ENCODE measurements at places on chromosomes 5 and 9. TPM values are rescaled to one million over a fixed set of nuclear protein-coding genes. Genes with fewer than 3 reads are reported as not detected.
A peak's percentile ranks its signal among the peaks of the same experiment; 100 is the strongest.

Gene SOX30
- 0.96 TPM for polyA plus RNA-seq

Gene GRIN1
- polyA plus RNA-seq = 0.79 TPM

Gene SNX18
- 11.7 TPM for polyA plus RNA-seq

Gene ERAP2
- polyA plus RNA-seq = 7.4 TPM

Gene CDKN2B
- polyA plus RNA-seq = 15.4 TPM

Gene MYMK
- not detected for polyA plus RNA-seq

Gene RASA1
- 30.5 TPM for polyA plus RNA-seq

Gene SOWAHA
- polyA plus RNA-seq = 25.6 TPM

DNA sequence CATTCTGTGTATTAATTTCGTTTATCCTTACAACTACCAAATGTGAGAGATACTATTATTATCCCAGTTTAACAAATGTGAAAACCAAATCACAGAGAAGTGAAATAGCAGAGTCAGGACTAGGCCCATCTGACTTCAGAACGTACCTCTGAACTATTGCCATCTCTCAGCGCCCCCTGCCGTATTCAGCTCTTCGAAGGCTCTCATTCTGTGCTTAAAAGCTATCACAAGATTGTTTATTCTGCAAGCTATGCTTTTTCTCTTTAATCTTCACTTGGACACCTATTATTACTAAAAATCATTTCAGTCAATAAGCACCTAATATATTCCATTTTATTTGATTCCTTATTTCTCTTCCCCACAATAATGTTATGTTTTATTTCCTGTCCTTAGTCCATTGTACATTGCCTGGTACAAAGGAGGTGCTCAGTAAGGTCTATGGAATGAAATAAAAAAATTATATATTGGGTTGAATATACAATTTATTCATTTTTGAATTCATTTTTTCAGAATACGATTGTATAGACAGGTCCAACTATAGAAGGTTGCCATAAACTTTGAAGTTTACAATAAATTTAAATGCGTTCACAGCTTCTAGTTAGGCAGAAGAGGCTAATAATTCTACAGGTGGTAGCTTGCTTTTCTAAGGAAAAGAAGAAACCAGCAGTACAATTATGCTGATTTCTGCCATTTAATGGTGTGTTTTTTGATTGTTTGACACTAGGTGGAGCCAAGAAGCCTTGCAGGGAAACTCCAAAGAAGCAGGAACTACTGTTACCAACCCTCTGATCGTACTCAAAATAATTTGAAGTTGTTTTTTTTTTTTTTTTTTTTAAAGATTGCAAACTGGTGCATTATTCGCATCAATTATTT, 202.2 kb upstream of the DMRTA1 start:
- DNase-seq = peak; percentile 48

- no peak for DNase-seq
Measured at GRCh38 chr5:14382640-14383039, 199.0 kb upstream of the OTULINL start.

DNA sequence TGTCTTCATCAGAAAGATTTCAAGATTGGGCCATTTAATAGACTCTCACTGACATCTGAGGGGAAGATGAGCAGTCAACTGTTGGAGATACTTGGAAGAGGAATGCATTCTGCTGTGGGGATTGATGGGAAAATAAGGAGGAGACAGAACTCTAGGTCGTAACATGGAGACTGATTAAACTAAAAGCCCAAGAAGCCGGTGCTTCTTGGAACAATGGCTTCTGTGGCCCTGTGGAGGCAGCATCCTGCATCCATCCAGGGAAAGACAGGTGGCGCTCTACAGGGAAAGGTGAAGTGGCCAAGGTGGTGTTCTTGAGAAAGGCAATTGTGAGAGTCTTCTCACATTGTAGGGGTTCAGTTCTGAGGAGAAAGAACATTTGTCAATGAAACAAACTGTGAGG, 31.3 kb downstream of the ZFAND5 start:
- DNase-seq = no peak

GRCh38 chr9:96021551-96022444, 146.3 kb downstream of the ERCC6L2 start:
- peak; percentile 37 for DNase-seq

DNA sequence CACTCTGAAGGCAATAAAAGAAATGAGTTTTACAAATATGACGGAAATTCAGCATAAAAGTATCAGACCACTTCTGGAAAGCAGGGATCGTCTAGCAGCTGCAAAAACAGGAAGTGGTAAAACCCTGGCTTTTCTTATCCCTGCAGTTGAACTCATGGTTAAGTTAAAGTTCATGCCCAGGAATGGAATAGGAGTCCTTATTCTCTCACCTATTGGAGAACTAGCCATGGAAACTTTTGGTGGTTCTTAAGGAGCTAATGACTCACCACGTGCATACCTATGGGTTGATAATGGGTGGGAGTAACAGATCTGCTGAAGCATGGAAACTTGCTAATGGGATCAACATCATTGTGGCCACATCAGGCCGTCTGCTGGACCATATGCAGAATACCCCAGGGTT, 93.5 kb upstream of the RGMB start:
- DNase-seq = no peak

DNA sequence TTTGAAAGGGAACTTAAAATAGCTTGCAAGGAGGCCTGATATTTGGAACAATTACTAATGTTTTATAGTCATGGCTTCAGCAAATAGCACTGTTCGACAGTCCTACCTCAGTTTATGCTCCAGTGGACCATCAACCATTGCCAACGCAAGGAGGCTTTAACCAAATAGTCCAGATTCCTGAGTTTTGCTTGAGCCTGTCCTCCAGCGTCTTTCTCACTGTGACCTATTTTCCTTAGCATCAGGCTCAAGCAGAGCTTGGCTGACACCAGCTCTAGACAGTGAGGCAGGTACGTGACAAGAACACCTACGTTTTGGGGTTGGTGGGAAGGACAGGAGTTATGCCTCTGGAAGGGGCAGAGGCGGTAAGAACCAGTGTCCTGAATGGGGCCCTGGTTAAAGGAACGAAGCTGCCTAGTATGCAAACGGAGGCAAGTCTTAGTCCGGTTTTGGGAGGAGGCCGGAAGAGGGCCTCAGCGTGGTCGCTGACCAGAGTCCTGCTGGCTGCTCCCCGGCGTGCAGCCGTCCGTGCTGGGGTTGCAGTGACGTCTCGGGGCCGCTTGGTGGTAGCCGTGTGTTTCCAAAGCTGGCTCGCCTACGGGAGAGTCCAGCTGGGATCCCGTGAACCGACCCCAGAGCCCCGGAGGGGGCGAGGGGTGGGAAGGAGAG, 998 bp upstream of the FGF18 start:
- DNase-seq = peak; percentile 71

DNA sequence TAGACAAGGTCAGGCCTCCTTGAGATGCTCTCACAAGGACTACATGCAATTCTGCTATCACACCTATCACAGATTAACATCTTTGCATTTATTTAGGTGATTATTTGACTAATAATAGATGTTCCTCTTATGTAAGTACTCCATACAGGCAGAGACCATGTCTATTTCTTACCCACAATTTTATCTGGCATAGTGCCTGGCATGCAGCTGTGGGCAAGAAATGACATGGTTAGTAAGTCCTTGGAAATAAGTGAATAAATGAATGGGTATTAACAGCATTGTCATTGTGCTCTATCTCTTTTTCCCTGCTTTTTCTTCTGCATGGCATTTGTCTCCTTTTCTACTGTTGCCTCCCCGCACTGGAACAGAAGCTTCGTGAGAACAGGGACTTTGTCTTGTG, 49.4 kb downstream of the SLC22A5 start:
- no peak for DNase-seq

DNA sequence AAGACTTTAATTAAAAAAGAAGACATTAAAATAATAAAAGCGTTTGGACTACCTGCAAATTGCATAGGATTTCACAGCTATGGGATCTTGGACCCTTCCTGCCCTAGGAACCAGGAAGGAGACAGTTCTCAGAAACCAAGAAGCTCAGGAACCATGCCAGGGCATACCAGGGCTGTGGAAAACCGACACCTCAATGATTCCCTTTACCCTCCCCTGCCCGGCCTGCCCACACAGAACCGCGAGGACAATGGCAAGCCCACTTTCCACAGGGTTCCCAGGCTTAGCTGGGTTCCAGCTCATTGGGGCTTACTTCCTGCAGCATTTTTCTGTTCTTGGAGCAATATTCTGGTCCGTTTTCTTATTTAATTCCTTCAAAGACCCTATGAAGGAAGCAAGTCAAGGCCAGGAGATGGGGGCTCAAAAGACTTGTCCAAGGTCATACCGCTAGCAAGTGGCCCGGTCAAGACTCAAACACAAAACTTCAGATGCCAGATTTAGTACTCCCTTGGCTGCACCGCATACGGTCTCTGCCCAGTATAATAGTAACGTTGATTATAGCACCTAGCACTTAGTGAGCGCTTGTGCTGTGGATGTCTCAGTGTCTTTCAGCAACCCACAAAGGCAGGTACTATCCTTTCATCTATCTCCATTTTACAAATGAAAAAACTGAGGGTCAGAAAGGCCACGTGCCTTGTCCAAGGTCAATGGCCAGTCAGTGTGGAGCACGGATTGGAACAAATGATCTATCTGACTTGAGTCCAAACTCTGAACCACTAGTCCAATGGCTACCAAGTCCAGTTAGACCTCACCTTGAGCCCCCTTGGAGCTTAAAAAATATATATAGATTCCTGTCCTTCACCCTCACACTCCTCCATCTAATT, 6.8 kb downstream of the FAT2 start:
- DNase-seq = no peak

- DNase-seq = peak; percentile 26
Measured at GRCh38 chr5:93602241-93603077, 19.4 kb downstream of the NR2F1 start.

DNA sequence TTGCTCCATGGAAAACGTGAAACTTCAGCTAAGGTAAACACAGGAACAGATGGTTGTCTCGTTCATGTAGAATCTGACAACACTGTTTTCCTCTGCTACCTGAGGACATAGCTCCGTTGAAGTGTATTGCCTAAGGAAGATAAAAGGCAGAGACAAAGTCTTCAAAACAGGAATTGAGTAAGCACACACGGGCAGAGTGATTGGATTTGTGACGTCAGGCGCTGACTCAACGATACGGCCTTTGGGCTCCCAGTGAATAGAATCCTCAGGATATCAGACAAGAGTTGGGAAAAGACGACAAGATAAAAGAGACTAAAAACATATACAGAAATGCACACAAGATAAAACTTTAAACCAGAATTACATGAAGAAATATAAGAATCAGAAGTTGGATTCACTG, 787.1 kb upstream of the CTNND2 start:
- DNase-seq = no peak

- no peak for DNase-seq
Measured at GRCh38 chr5:161442471-161442870, 104.1 kb downstream of the GABRB2 start.

DNA sequence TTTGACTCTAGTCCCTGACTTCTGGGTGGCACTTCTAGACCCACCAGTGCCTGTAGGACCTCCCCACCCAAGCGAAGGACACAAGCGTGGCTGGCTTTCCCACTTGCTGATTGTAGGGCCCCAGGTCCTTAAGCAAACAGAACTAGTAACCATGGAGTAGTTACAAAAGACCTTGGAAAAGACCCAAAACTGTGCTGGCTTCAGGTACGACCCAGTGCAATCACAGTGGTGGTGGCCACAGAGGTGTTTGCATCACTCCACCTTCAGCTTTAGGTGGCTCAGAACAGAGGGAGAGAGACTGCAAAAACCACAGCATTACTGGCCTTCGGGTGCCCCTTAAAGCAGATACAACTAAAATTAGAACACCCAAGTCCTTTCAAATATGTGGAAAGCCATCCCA, 52.9 kb downstream of the SLCO4C1 start:
- DNase-seq = no peak

GRCh38 chr9:16801871-16802466, 68.5 kb downstream of the BNC2 start:
- DNase-seq = no peak

DNA sequence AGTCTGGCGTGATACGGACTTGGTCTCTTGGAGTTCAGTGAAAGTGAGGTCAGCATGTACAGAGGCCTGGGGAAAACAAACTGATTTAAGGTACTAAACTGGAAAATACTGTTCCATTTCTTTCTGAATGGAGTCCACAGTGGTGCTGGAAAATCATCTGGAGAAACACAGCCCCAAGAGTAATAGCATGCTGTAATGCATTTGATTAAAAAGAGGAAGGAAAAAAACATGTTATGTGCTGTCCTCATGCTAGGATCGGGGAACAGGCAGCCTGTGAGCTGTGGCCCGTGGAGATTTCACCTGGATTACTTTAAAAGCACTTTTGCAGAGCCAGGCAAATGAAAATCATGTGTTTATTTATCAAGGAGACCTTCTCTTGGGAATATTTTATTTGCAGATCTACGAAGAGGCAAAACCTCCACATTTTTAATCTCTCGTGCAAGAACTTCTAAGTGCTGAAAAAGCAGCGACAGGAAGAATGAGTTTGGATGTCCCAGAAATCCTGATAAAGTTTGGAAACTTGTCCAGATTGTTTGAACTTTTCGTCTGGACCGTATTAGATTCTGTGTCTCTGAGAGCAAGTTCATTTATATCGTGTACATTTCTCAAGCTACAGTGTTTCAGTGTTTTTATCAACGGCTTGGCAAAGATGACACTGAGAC, 228.8 kb downstream of the GAS1 start:
- no peak for DNase-seq

DNA sequence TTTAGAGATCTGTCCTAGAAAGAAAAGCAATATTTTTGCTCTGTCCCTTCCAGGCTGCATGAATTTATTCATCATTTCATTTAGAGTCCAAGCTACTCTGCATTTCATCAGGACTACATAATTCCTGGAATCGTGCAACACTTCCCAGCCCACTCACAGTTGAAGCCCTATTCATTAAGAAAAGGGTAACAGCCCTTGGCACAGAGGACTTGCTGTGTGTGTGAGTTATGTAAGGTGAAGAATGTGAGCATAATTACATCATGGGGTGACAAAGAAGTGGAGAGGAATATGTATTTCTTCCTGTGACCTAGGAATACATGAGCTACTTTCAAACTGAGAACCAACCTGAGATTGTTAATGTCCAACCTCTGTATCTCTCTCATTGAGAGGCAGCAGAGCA, 317.4 kb downstream of the ARHGEF28 start:
- DNase-seq = no peak

- peak; percentile 73 for DNase-seq
Measured at GRCh38 chr5:77143998-77144836, 57.1 kb upstream of the ZBED3 start.

DNA sequence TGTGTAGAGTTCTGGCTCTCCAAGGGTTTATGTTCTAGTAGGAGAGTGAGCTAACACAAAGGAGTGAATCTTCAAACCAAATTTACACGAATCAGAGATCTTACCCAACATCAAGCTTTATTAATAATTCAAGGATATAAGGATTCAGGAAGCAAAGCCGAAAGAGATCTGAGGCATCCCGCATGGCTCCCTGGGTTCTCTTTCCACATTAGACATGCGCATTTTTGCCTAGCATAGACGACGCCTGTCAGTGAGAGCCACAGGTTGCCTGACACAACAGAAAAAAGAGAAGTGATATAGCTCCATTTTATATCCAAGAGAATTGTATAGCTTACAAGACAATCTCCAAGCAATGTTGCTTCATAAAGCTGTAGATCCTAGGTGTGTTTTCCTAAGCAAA, 52.6 kb downstream of the ESM1 start:
- no peak for DNase-seq

GRCh38 chr5:150781706-150782614, 3.4 kb downstream of the SMIM3 start:
- peak; percentile 35 for DNase-seq

GRCh38 chr9:119453980-119454379, 84.7 kb upstream of the BRINP1 start:
- DNase-seq = no peak
